Stimulated activated CD8-positive, alpha-beta memory T cell treated with anti-CD3 and anti-CD28 coated beads, Interleukin-7, amount 100 ng/mL, for 4 hours (primary cell): ENCODE measurements at places on chromosomes 2 and 18.

DNA sequence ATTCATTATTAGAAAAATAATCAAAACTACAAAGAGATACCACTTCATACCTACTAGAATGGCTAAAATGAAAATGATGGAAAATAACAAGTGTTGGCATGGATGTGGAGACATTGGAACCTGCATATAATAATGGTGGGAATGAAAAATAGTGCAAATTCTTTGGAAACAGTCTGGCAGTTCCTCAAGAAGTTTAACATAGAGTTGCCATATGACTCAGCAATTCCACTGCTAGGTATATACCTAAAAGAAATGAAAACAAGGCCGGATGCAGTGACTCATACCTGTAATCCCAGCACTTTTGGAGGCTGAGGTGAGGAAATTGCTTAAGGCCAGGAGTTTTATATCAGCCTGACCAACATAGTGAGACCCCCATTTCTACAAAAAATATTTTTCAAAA lies 41.6 kb upstream of the ACYP2 start:
- no peak for DNase-seq

DNA sequence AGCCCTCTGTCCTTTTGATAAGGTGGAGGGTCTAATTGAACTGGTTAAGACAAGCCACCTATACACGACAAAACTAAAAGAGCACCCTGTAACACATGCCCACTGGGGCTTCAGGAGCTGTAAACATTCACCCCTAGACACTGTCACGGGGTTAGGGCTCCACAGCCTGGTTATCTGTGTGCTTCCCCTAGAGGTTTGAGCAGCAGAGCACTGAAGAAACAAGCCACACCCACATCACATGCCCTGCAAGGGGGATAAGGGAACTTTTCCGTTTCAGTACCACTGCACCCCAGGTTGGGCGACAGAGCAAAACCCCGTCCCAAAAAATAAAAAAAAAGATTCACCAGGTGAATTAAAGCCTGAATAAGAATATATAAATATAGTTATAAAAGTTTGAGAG lies 913.7 kb upstream of the ACVR2A start:
- no peak for DNase-seq

DNA sequence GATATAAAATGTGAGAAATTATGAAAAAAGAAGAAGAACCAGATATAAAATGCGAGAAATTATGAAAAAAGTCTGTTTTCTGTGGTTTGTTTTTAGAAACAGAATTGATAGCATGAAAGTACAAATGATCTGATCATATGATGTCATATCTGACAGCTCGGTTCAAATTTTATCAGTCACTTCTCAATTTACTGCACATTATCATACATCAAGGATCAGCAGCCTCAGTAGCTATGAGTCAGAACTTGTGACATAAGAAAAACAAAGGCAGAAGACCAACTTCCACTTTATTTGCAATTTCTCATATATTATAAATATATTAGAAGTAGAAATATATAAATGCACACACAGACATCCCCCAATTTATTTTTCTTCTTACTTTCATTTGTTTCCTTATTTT lies 634.0 kb downstream of the LRP1B start:
- DNase-seq, result no peak

DNA sequence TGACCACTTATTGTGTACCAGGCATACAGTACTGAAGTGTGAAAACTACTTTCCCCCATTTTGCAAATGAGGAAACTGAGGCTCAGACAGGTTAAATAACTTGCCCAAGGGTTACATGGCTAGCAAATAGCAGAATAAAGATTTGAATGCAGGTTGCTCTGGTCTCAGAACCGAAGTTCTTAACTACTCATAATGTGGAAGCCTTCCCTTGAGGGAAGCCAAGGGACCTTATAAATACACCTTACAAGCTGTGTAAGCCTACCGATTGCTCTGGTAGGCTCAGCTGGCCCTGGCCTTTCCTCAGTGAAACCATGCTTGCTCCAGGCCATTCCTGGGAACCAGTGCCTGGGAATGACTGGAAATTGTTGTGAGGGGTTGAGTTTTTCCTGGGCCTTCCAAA lies 114.6 kb upstream of the CDCA7 start:
- DNase-seq, result no peak

DNA sequence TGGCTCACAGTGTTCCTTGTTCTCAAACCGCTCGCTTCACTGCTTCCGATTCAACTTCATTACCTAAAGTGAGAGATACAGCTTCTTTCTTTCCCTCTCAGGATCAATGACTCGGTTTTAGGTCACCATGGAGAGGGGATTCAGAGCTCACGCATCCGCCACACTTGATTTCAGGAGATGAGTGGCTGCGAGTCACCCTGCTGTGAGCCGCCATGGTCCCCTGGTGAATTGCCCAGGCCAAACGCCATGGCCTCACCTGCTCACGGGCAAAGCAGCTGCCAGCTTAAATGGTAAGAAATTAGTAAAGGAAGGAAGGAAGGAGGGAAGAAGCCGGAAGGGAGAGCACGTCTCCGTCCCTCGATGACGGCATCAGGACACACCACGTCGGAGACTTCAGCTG lies 60.5 kb downstream of the ADNP2 start:
- DNase-seq, result no peak

- DNase-seq, result no peak
These were observed 36.5 kb upstream of the B4GALT6 start for GRCh38 chr18:31720867-31721266.

- no peak for DNase-seq
These were observed 400 bp downstream of the CCDC88A start for GRCh38 chr2:55419233-55419678.

GRCh38 chr18:34299828-34300227 lies 75.1 kb upstream of the NOL4 start:
- no peak for DNase-seq
